NCI-H460 (cell line): ENCODE measurements at places on chromosomes 7 and 10.

DNA sequence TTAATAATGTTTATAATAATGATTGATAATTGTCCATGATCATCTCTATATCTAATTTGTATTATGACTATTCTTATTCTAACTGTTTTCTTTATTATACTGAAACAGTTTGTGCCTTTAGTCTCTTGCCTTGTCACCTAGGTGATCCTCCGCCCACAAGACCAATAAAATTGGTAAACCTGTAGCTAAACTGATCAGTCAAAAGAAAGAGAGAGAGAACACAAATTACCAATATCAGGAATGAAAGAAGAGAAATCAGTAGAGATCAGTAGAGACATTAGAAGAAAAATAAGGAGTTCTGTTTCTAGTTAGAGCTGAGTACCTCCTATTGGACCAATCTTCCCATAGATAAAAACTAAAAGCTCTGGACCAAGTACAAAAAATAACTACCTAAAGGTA, 6.1 kb upstream of the COA1 start:
- no peak for DNase-seq

DNA sequence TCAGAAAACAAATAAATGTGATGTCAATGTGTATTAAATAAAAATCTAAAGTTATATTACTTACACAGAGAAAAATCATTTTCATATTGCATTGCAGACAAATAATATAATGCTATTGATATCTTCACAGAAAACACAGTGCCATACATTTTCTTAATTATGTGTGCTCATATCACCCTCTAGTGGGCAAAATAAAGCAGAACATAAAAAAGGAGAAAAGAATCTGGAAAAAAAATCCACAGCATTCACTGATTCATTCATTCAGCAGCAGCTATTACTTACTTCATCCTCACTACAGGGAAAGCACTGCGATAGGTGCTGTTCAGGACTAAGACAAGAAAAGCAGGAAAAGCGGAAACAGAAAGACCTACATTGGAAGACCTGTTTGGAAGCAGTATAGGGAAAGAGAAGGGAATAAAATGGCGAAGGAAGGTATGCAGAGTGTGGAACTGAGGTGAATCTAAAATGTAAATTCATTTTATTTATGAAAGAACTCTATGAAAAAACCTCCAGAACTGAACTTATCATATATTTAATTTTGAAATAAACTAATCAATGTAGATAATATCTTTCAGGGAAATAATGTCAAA, 73.2 kb downstream of the POT1 start:
- peak; percentile 43 for DNase-seq

GRCh38 chr10:72784551-72785351, 92.8 kb downstream of the MCU start:
- DNase-seq: no peak

- DNase-seq: no peak
Observed at GRCh38 chr7:135991322-135991721, 14.2 kb upstream of the MTPN start.

DNA sequence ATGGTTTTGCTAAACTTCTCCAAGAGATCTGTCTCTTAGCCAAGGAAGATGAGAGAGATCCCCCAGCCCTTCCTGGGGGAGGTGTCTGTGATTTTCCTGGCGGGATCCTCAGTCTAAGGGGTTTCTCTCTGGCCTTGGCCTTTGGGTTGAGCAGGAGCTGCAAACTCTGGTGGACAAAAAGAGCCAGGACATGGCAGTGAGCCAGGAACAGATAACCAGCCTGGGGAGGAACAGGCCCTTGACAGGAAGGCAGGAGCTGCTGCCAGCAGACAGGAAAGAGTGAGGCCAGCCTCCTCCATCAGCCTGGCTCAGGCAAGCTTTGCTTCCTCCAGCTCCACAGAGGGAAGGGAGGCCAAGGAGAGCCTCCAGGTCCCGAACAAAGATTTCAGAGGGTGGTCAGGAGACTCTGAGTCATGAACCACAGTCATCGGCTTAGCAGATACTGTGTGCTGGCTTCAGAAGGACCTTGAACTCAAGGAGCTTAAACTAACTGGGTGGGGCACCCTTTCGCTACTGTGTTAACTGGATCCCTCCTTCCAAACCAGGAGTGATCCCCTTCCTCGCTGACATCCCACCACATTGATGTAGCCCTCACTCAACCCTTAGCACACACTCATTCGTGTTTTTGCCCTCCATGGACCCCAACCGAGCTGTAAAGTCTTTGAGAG, 34.7 kb downstream of the DDIT4 start:
- DNase-seq: no peak

DNA sequence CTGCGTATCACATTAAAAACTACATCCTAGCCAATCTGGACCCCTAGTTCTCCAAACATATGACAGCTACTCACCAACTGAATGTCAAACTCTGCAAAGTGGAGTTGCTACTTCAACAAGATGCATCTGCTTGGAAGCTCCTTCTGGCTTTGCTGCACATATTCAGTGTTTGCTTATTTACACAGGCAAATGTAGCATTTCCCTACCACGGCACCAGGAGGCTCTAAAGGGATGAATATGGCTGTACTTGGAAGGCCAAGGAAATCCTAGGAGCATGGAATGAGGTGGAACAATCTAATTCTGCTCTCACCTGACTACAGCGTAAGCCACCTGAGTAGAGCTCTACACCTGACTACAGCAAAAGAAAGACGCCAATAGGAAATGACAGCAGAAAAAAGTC, 39.7 kb downstream of the MTPAP start:
- DNase-seq: no peak

GRCh38 chr7:55177068-55177530, 158.3 kb downstream of the EGFR start:
- no peak for DNase-seq

DNA sequence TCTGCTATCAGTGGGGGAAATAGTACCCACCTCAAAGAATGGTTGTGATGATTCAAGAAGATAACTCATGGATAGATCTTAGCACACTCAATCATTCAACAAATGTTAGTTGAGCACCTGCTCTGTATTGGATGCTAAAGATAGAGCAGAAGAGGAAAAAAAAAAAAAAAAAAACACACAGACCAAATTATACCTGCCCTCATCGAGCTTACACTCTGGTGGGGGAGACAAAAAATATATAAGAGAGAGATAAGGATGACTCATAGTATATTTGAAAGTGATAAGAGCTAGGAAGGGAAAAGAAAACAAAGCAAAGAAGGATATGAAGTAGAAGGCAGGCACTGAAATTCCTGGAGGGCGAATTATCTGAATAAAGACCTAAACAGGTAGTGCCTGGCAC, 258.5 kb downstream of the SFMBT2 start:
- no peak for DNase-seq

GRCh38 chr10:78148961-78149612, 115.4 kb downstream of the RPS24 start:
- DNase-seq: no peak

- no peak for DNase-seq
Observed at GRCh38 chr7:137909042-137909441, 62.3 kb upstream of the DGKI start.

- DNase-seq: no peak
Observed at GRCh38 chr7:155889636-155890511, 77.6 kb upstream of the SHH start.

- no peak for DNase-seq
Observed at GRCh38 chr7:2540133-2540532, 15.2 kb downstream of the BRAT1 start.

DNA sequence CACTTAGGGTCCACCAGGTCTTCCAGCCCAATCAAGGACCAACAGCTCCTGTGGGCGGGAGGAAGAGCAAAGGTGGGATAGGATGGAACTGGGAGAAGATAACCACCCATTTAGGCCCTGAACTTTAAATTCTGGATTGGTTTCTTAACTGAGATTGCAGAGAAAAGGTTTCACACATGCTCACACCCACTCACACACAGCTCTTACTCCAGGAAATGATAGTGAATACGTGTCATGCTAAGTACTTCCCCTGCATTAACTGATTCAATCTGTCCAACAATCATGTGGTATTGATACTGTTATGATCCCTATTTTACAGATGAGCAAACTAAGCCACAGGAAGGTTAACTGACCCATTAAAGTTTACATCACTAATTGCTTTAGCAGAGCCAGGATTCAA, 4.6 kb upstream of the CYP3A4 start:
- DNase-seq: no peak

DNA sequence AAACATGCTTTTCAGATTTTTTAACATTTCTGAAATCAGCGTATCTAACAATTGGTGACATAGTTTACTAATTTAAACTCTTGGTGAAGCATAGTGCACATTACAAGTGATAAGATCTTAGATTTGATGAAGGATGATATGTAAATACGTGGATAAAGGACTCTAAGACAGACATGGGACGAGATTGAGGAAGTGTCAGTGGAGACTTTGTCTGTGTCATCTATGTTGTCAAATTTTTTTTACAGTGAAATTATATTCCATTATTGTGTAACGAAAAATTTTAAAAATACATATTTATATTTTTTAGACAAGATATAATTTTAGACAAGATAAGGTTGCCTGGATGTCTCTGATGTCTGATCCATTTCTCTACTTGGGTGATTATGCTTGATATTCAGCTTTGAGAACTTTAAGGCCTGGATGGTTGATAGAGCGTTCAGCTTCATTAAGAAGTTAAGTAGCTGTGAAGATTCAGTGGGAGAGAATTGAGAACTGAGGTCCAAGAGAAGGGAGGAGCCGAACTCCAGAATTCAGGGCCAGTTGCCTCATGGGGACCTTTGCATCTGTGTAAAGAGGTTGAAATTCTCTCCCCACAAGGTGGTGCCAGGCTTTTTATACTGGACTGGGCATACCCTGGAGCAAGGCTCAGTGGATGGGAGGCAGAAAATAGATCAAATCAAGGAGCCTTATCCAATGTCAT, 62.7 kb downstream of the KAT6B start:
- peak; percentile 11 for DNase-seq

- DNase-seq: no peak
Observed at GRCh38 chr10:12723220-12723619, 278.3 kb downstream of the CCDC3 start.

DNA sequence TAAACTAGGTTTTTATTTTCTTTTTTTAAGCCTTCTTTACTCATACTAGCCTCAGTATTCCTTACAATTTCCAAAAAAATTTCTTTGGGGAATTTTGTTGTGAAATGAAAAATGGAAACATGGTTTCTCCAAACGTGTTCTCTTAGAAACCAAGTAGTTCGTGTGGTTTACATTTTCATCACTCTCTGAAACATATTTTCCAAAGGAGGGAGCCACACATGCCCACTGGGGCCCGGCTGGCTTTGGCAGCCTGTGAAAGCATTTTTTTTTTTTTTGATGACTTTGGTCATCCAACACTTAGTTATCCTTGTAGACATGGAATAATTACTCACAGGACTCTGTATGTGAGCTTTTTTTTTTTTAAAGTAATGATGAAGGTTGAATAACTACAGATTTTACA, 169.6 kb downstream of the C7orf25 start:
- DNase-seq: no peak

GRCh38 chr7:24402655-24403054, 118.7 kb downstream of the NPY start:
- no peak for DNase-seq

GRCh38 chr10:3866332-3866731, 81.3 kb upstream of the KLF6 start:
- DNase-seq: no peak

- DNase-seq: no peak
Observed at GRCh38 chr7:49885593-49886285, 112.3 kb downstream of the VWC2 start.

- no peak for DNase-seq
Observed at GRCh38 chr7:27146491-27147198, 929 bp downstream of the HOXA6 start.

DNA sequence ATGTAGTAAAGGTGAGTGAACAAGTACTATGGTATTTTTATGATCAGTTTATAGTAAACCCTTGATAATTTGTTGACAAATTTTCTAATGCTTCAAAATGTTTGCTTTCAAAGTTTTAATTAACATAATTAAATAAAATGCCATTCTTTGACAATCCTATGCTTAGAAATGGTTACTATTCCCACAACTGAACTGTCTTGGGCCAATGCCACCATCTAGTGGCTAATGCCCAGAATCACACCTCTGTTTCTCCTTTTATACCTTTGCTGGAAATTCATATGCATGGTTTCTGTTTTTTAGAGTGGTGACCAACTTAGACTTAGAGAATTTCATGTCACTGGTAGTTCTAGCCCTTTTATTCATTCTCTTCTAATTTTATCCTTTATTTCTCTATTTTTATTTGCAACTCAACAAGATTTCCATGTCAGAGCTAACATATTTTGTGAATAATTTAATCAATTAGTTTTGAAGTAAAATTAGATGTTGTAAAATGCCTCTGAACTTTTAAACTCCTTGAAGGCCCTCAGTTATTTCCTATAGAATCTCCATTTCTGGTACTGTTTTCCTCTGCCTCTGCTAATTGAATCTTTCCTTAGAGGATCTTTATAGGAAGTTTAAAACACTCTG, 31.1 kb downstream of the PCGF5 start:
- DNase-seq: peak; percentile 76

GRCh38 chr10:62638062-62638477, 166.4 kb upstream of the ADO start:
- DNase-seq: no peak

DNA sequence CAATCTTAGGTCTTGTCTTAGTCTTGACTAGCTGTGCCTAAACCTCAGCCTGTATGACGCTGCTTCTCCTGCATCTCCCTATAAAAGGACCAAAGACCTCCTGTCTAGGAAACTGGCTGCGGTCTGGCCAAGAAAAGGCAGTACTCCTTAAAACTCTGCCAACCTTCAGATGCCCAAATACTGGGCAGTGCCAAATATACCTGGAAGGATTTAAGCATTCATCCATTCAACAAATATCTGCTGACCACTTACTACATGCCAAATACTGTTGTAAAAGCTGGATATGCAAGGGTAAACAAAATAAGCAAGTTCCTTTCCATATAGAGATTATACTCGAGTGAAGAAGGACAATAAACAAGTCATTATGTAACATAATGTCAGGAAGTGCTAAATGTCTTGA, 135.8 kb downstream of the HBP1 start:
- no peak for DNase-seq

- no peak for DNase-seq
Observed at GRCh38 chr7:92785923-92786322, 50.5 kb downstream of the CDK6 start.

DNA sequence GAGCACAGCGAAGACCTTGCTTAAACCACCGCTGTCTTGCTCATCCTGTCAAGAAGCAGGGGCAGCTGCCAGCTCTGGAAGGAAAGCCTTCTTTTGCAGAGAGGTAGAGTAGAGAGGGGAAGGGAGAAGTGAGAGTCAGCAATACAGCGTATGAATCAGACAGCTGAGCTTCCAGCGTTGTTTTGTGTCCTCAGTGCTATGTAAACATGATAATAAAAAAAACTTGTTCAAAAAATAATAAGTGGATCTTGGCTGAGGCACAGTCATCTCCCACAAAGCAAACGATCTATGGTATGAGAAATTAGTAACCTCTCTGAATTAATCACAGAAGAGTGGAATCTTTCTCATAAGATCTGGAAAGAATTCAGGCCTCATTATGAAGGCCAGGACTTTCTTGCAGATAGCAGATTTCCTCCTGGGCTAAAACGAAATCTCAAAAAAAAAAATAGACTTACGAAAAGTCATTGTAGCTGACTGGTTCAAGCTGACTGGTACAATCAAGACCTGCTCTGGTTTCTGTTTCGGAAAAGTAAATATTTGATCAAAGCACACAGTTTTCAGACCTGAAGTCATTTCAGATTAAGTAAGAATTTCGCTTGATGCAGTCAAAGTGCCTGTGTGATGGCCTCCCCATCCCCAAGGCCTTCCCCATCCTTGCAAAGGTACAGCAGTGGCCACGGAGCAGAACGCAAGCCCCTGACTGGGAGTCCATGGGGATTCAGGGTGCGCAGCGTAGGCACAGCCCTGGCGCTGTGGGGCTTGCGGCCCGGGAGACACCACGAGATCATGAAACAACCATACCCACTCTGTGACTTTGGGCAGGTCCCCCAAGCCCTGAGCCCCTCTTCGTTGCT, 29.4 kb downstream of the CHST15 start:
- no peak for DNase-seq
